ENCODE measurements at places on chromosomes 7 and 10.

- DNase-seq, result peak; percentile 7
Measured at GRCh38 chr10:91077549-91078071, 142.9 kb upstream of the PCGF5 start.

DNA sequence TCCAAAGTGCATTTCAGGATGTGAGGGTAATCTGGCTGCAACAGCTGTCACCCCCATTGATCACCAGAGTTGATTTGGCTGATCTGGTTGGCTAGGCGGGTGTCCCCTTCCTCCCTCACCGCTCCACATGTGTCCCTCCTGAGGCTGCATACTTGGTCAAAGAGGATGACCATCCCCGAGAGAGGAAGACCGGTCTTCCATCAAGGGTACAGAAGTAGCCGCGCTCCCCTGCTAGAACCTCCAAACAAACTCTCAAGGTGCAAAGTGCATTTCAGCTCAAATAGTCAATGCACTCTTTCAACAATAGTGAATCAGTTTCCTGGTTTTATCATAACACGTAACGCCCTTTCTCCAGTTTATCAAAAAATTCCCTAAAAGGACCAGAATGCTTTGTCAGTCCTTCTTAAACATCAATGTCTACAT is 44.6 kb downstream of the CARD11 start:
- no peak for DNase-seq

DNA sequence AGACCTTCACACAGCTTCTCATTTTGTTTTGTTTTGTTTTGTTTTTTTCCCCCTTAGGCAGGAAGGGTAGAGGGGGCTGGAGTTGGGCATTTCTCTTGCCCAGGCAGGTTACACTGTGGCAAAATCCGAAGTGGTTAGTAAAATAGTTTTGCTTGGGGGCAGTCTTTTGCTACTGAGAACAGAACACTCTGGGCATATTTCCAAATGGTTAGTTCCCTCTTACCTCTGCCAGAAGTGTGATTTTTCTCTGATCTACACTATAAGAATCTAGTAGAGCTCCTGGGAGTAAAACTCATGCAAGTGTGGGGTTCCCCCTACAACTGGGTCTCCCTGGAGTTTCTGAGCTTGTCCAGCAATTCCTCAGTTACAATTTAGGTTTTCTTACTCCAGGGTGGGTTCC is 61.7 kb downstream of the NPS start:
- DNase-seq, result no peak

DNA sequence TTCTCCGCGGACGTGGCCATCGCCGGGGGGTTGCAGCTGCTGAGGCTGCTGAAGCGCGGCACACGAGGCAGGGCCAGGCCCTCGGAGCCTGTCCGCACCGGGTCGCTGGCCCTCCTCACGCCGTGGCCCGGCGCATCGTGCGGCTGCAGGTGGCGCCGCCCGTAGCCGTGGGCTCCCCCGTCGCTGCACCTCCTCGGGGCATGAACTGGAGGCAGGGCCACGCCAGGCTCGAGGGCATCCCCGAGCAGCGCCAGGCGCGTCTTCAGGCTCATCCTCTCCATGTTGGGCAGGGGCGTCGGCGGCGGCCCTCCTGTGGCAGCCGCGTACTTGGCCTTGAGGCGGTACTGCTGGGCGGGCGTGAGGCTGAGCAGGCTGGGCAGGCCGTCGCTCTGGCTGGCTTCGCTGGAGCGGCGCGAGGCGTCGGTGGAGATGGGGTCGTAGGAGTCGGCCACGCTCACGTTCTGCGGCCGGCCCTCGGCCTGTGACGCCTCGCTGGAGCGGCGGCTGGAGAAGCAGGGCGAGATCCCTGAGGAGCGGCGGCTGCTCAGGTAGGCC is 263.1 kb upstream of the INHBA start:
- no peak for DNase-seq

DNA sequence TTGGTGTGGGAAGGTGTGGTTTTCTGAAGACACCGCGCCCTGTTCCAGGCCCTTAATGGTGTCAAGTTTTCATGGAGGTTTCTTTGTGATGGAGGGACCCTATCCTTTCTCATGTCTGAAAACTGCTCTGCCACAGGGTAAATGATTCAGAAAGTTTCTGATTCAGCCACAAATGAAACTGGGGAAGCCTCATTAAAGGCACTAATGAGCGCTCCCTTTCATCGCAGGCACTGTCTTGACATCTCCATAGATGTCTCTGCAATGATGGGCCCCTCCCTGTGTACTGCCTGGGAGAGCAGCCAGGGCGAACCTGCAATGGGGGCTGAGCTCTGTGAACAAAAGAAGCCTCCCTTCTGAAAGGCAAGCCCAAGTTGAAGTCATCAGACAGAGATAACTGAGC is 355.3 kb downstream of the PRPF18 start:
- DNase-seq, result no peak

DNA sequence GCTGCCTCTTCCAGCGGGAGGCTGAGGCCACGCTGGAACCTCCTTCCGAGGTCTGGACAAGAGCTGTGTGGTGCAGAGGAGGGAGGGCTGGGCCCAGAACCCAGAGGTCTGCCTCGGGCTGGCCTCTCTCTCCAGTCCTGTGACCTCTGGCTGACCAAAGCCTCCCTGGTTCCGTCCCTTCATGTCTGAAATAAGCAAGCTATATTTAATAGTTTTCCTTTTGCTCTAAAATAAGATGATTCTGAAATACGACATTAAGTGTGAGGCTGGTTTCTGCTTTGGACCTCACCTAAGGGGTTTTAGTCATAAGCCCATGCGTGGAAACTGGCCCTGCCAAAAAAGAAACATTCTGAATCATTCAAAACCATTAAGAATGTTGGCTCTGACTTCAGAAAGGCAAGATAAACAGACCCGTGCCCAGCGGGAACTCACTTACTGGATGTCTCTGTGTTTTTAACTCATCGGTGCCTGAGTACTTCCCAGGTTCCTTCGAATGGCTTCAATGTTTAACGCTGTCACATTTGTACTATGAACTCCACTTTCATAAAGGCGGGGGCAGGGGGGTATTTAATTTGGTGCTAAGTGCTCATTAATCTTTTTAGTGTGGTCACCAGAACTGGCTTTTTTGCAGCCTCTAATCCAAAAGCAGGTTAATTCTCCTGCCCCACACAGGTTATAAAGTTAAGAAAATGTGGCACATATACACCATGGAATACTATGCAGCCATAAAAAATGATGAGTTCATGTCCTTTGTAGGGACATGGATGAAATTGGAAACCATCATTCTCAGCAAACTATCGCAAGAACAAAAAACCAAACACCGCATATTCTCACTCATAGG is 157.5 kb upstream of the KLF14 start:
- DNase-seq, result peak; percentile 99

DNA sequence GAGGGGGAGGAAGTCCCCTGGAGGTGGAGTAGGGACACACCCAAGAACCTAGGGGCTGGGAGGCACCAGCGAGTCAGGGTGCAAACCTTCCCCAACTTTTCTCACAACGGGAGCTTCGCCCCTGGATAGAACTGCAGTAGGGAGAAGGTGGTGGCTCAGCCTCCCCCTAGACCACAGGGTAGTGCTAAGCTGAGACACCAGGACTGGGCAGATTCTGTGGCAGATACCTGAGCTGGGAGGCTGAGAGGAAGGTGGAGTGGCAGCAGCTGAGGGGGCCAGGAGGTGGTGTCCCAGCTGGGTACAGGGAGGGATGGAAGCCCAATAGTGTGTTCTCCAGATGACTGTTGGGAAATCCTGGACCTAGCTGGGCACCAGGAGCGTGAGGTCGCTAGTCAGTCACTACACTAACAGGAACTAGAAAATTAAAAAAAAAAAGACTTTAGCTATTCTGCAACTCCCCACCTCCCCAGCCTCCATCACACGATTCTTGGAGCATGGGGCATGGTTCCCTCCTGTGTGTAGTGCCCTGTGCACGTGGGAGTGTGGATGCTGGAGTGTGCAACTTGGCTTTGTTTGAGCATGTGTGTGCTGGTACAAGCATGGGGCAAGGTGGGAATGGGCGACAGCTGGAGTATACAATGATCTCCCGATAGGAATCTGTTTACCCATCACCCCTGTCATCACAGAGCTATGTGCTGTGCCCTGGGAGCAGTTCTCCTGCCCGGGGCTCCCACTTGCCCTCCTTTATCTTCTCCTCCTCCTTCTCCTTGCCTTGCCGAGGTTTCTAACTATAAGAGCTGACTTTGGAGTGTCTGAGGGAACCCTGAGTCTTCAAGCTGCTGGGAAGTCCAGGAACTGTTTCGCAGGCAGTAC is 8.8 kb upstream of the TRPV6 start:
- DNase-seq, result no peak

GRCh38 chr10:45657033-45657926 is 15.3 kb downstream of the ZFAND4 start:
- DNase-seq, result no peak

- no peak for DNase-seq
Measured at GRCh38 chr7:17234030-17234397, 64.4 kb upstream of the AHR start.

DNA sequence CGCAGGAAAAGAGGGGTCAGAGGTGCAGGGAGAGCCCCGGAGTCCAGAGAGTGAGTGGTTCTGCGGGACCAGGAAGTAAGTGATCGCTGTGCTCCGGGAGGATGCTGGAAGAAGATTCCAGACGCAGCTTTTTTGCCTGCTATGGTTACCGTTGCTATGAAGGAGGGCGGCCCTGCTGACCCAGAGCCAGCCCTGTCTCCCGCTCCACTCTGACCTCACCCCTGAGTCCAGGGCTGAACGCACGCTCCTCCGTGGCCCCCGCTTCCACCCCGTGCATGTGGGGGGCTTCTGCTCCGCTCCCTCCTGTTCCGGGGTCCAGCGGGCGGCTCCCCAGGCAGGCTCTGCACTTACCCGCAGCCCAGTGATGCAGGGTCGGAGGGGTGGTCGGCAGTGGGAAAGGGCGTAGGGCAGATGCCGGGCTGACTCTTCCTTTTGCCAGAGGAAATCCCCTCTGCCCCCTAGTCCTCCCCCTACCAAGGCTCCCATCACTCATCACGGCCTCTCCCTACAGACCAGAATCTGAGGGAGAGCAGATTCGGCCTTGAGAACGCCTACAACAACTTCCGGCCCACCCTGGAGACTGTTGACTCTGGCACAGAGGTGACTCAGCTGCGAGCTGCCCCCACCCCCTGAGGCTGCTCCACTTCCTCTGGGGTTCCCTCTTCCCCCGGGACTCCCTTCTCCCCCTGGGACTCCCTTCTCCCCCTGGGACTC is 2.7 kb upstream of the MUC17 start:
- DNase-seq, result peak; percentile 63

DNA sequence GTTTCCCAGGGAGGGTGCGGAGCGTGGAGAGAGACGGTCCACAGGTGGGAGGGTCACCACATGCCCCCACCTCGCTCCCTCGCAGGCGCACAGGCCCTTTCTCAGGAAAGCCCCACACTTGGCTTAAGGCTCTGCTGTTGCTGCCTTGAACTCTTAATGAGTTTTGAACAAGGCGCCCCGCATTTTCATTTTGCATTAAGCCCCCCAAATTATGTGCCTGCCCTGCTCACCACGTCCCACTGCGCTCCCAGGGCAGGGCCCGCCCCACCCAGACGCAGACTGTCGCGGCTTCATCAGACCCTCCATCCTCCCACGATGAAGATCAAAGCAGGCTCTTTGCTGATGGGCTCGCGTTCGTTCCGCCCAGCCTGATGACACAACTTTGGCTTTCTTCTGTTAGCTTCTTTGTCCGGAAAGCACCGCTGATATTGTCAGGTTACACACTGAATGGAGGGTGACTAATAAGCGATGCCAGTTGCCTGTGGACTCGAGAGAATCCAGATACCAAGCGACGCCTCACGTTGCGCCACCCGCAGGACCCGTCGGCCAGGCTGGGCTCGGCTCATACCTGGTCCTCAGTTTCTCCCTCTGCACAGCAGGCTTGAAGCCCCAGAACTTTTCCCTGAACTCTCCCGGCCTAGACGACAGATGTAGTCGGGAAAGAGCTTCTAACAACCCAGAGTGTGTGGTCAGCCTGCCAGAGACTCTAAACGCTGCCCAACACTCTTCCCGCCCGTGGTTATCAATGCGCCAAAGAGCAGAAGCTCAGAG is 9.5 kb downstream of the CALML3 start:
- DNase-seq, result no peak

- DNase-seq, result no peak
Measured at GRCh38 chr7:76238326-76238725, 36.6 kb downstream of the SRRM3 start.

DNA sequence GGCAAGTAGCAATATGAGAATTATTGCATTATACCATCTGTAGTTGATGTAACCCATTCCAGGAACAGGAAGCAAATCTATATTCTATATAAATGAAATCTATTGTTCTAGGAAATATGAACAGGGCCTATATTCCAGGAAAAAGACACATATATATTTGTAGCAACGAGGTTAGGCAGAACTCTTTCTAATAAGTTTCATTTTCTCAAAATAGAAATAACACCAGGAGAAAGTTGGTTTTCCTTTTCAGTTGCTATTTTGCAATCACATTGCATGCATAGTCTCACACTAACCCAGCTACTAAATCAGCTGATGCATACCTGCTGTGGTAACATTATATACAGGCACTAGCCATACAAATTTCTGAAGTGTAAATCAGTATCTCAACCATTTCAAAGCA is 6.2 kb upstream of the IFIT2 start:
- peak; percentile 64 for DNase-seq

DNA sequence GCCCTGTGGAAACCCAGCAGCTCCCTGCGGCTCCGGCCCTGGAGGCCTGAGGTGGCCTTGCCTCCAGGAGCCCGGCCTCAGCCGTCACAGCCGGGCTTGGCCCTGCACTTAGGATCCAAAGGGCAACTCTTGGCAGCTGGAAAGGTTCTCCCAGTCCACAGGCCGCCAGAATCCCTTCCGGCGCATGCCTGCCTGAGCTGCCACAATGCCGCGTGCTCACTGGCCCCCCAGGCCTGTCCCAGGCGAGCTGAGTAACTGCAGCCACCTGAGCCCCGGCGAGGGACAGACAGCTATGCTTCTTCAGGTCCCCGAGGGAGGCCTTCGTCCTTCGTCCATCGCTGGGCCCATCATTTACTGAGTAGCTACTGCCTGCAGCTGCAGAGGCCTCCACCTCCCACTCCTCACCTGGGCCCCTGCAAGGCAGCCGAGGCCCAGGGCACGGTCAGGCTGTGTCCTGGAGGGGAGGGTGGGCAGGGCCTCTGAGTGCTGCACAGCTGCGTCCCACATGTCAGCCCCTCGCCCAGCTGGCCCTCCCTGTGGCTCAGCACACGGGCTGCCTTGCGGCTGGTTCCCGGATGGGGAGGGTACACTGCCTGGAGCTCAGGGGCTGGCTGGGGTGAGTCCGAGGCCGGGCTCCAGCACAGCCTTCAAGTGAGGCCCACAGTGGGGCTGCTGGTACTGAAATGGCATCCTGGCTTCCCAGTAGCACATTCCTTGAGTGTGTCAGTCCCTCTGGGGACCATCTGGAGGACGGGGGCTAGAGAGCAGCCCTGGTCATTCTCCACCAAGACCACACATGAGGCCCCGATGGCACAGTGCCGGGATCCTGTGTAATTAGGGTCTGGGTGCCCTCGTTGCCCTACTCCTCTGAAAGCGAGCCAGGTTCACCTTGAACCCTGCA is 172.5 kb downstream of the ELFN1 start:
- DNase-seq, result no peak

DNA sequence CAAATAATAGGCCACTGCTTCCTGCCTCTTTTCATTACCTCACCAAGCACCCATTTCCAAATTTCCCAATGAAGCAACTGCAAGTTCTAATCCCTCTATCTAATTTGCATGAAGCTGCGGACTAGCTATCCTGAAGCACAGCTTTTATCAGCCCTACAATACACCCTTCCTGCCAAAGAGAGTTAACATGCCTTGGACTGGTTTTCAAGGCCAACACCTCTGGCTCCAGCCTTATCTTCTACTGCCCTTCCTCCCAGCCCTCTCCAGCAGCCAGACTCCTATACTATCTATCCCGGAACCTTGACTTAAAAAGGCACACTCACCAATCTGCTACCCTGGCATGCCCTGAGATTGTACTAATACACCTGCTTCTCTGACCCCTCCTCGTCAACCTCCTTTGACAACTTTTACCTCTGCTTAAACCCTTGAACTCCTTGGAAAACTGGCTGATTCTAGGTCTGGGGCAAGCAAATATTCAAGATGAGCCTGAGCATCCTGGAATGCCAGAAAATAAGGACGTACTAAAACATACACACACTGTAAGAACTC is 73.4 kb downstream of the SGMS1 start:
- no peak for DNase-seq

Measured in astrocyte of the spinal cord (primary cell).